Activated T-cell treated with anti-CD3 and anti-CD28 coated beads for 48 hours (primary cell): ENCODE measurements at places on chromosomes 16 and 17.

GRCh38 chr17:58019521-58019920 lies 12.5 kb upstream of the SRSF1 start:
- DNase-seq = no peak

DNA sequence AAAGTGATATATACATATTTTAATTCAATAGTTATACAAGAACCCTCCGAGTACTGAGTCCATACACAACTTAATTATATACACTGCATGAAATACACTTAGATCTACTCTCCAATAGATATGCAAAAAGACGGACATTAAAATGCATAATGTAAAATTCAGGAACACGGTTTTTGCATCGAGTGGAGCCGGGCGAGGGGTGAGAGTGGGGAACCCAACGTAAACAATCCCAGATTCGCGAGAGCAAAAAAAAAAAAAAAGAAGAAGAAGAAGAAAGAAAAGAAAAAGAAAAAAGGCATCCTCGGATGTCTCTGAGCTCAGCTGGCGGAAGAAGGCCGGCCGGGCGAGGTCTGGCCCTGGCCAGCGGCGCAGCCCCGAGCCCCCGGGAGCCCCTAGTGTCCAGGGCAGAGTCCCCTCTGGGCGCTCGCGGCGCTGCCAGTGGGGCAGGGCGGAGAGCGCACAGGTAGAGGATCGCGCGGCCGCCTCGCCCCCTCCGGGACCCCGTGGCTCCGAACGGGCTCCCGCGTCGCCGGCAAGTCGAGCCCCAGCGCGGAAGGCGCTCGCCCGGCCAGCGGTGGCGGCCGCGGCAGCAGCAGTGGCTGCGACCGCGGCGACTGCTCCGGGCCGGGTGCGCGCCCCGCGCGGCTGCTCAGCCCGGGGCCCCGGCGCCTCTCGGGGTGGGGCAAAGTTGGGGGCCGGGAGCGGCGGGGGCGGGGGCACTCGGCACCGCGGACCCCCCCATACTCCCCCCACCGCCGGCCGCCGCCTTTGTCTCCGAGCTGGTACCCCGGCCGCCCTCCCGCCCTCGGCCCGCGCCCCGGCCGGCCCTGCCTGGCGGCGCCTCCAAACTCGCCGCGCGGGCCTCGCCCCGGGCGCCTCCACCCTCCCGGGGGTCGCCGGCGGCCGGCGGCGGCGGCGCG lies 9.6 kb upstream of the ZFHX3 start:
- DNase-seq = no peak

GRCh38 chr16:1090620-1091587 lies 5.1 kb downstream of the C1QTNF8 start:
- DNase-seq = no peak

GRCh38 chr16:2498531-2499253 lies 15.1 kb upstream of the ATP6V0C start:
- DNase-seq = no peak

- no peak for DNase-seq
These were observed 8.2 kb upstream of the EIF1 start for GRCh38 chr17:41680426-41681040.

GRCh38 chr17:69473841-69474831 lies 59.6 kb downstream of the MAP2K6 start:
- no peak for DNase-seq
